ENCODE measurements at places on chromosomes 7 and 10.

- no peak for DNase-seq
Observed at GRCh38 chr10:3336673-3337293, 164.2 kb upstream of the PITRM1 start.

DNA sequence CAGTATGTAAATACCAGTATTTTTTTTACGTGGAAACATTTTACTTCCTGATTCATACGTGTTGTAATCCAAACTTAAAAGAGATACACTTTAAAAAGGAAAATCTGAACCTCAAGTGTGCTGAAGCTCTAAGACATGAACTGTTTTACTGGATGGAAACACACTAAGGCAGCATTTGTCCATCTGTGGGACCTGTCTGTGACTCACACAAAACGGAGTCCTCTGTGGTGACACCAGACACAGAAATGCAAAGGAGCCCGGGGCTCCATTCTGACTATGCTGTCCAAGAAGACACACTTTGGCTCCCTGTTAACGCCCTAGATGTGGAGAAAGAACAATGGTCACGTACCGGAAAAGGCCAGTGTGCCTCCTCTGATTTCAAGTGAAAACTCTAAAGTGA is 23.9 kb downstream of the RNF133 start:
- no peak for DNase-seq

GRCh38 chr10:80158126-80158525 is 25.6 kb downstream of the PLAC9 start:
- no peak for DNase-seq

DNA sequence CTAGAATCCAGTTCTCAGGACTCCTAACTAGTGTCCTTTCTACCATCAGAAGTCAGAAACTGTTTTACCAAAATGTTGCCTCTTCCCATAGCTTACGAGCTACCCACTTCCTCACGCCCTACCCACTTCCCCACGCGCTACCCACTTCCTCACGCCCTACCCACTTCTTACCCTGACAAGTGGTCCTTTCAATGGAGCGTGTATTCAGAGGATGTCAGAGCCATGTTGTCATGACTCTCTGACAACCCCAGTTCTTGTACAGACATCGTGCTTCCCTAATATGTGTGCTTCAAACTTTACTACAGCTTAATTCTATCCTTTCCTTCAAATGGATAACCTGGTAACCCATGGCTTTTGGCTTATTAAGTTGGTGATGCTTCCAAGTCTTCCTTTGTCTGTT is 84.8 kb upstream of the PHF14 start:
- DNase-seq = no peak

GRCh38 chr7:69656077-69656476 is 57.8 kb downstream of the AUTS2 start:
- DNase-seq = no peak

GRCh38 chr7:92705831-92706230 is 115.6 kb upstream of the FAM133B start:
- no peak for DNase-seq

DNA sequence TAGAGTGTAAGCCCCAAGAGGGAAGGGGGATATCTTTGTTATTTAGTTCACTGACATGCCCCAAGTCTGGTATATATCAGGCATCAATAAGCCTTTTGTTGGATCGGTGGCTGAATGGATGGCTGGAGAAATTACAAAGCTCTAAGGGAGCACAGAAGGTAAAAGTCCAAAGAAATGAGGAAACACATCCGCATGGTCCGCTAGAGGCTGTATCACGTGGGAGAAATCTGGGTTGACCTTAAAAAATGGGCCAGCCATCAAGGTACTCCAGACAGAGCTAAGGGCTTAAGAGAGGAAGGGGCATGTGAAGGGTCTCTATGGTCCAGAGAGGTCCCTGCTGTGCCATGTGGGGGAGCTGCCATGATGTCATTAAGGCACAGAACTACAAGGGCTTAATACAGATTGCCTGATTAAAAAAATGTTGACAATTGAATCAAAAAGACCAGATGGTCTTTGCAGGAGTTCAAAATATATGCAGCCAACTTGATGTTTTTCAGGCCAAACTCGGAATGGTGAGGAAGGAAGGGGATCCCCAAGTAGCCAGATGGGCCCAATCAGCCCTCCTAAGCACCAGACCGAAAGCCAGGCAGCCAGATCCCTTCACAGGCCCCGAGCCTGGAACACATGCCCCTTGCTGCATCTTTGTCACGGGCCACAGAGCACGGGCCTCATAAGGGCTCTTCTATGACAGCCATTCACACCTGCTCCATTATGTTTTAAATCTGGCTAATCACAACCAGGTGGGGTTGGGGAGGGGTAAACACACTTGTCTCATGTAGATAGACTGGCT is 31.9 kb downstream of the SCRN1 start:
- DNase-seq = no peak

- DNase-seq = no peak
Observed at GRCh38 chr7:25124465-25125136, 459 bp downstream of the CYCS start.

DNA sequence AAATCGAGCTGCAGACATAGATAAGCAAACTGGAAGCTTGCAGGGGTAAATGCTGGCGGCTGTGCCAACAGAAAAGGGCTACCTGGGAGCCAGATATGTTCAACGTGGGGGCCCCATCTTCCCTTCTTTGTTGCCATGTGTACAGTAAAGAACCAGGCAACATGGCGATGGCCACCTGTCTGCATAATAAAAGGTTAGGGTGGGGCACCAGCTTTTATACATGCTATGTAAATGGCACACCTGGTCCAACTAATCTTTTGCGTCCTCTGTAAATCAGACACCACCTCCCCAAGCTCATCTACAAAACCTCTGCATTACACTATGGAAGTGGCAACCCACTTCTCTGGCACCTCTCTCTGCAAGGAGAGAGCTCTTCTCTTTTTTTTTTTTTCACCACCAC is 13.9 kb downstream of the BUD31 start:
- DNase-seq = no peak

GRCh38 chr7:106421181-106421762 is 136.5 kb upstream of the NAMPT start:
- peak; percentile 43 for DNase-seq

- no peak for DNase-seq
Observed at GRCh38 chr7:130387306-130387627, 7.0 kb downstream of the CPA1 start.

- DNase-seq = no peak
Observed at GRCh38 chr10:121598263-121599249, at the start of gene FGFR2. TSS of gene FGFR2 (minus strand) at chr10:121598444. CDS start at chr10:121593817, 4,627 bp downstream.

DNA sequence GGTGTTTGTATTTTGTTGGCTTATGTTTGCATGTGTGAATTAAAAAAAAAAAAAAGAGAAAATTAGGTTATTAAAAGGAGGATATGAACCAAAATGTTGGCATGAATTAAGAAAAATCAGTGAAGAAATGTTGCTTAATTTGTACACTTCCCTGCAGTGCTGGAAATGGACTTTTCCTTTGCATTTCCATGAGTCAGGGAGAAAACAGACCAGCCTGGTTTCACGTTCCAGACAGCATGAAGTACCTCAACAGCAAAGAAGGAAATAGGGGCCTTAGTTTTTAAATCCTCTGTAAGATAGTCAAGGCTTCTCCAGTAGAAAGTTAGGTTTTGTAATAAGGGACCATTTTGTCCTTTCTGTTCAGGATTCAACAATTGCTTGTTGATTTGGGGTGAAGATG is 159.7 kb downstream of the CELF2 start:
- DNase-seq = no peak

GRCh38 chr10:129547608-129548007 is 80.6 kb downstream of the MGMT start:
- DNase-seq = no peak

DNA sequence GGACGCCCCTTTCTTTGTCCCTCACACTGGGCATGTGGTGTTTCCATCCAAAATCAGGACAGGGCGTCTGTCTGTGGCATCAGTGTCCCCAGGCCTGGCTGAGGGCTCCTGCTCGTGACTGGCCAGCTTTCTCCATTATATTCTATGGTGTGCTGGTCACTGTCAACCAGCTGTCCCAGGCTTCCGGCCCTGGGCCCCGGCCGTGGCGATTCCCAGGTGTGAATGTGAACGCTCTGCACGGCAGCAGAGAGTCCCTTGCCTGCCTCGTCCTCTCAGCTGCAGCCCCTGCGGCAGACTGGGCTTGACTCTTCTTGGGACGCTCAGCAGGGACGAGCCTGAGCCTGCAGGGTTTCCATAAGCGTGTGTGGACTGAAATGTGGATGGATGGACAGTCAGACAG is 5.9 kb upstream of the UTF1 start:
- DNase-seq = no peak

GRCh38 chr10:79264942-79265341 is 82.3 kb upstream of the PPIF start:
- DNase-seq = no peak

DNA sequence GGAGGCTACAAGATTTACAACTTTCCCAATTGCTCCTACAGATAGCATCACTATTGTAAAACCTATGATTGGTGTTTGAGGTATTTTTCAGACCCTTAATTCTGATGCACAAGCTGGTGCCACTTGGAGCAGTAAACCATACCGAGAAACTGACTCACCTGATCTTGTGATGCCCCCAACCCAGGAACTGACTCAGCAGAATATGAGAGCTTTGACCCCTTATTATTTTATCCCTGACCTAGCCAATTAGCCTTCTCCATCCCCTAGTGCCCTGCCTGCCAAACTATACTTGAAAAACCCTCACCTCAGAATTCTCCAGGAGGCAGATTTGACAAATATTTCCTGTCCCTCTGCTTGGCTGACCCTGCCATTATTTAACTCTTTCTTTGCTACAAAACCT is 585.9 kb upstream of the GHITM start:
- DNase-seq = no peak

- DNase-seq = no peak
Observed at GRCh38 chr7:50335795-50336754, 31.6 kb downstream of the IKZF1 start.

GRCh38 chr7:82444220-82444909 is 788 bp upstream of the CACNA2D1 start:
- DNase-seq = no peak

GRCh38 chr10:127813290-127813689 is 76.3 kb downstream of the FOXI2 start:
- no peak for DNase-seq

GRCh38 chr7:55325371-55325792 is 39.8 kb upstream of the LANCL2 start:
- DNase-seq = peak; percentile 25

GRCh38 chr7:98315318-98315993 is 34.0 kb downstream of the BRI3 start:
- no peak for DNase-seq

GRCh38 chr10:112981553-112981952 is 31.5 kb downstream of the TCF7L2 start:
- no peak for DNase-seq

- DNase-seq = no peak
Observed at GRCh38 chr7:99184532-99185218, 23.2 kb downstream of the KPNA7 start.

DNA sequence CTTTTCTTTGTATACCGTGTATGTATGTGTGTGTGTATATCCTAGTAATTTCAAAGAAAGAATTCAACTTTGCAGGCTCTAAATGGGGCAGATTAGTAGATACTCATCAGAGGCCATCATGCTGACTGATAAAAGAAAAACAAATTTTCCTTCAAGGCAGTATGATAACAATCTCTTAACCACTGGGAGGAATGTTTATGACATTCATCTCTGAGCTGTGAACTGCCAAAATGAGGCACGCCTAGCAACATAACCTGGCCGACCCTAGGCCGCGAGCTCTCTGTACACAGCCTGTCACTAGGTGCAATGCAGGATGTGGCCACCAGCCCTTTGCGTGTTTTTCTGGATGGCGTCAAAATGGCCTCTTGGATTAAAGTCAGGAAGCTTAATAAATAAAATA is 343.7 kb upstream of the GALNT17 start:
- no peak for DNase-seq

DNA sequence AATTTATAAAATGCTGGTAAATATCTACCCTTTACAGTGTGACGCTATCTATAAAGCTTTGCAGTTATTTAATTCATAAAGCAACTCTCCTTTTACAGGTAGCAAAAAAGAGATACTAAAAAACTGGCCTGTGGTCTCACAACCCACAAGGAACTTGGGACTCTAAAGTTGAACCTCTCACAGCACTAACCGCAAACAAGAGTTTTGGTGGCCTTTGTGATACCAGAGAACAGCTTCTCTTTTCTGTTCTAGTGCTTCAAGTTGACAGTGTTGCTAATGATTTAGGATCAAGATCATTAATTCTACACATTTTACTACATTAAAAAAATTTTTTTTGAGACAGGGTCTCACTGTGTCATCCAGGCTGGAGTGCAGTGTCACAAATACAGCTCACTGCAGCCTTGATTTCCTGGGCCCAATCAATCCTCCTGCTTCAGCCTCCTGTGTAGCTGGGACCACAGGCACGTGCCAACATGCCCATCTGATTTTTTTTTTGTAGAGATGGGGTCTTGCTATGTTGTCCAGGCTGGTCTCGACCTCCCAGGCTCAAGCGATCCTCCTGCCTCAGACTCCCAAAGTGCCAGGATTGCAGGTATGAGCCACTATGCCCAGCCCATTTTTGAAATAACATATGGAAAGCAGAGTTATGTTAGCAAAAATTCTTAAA is 56.0 kb upstream of the ST8SIA6 start:
- no peak for DNase-seq

DNA sequence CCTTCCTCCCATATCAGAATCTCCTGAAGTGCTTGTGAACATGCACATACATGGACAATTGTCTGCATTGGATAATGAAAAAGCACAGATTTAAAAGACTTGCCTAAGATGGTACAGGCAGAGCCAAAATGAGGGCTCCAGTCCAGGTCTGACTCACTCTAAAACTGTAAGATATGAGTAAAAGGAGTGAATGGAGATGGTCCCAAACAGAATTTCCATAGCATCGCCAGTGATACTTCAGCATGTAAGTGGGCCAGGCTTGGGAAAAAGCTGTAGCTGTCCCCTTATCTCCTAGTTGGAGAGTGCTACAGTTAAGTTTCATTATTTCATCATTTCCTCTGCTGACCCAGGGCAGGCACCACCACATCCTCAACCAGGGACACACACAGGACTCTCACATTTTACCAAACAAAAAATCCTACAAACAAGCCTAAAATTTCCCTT is 26.4 kb upstream of the IL6 start:
- no peak for DNase-seq

DNA sequence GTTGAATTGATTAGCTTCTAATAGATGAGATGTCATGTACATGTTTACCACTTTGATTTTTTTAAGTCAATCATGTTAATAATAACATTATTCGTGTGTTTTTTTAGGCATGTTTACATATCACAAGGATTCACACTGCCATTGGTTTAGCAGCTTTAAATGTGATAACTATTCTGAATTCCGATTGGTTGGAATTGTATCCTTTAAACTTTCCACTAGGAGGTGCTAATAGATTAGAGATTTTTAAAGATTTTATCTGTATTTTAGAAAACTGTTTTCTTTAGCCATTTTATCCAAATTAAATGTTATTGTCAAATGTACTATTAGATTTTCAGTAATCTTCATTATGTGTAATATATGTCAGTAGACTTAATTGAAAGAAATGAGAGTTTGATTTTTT is 83.2 kb downstream of the HECTD2 start:
- DNase-seq = no peak

Measured in thoracic aorta (tissue), 2 donors.